ENCODE measurements at places on chromosomes 2 and 18.

GRCh38 chr2:1748741-1749488 is 4.6 kb upstream of the PXDN start:
- DNase-seq, result no peak

GRCh38 chr2:31541853-31542252 is 38.9 kb downstream of the SRD5A2 start:
- DNase-seq, result no peak

GRCh38 chr2:32005371-32005976 is 5.3 kb downstream of the MEMO1 start:
- DNase-seq, result no peak

DNA sequence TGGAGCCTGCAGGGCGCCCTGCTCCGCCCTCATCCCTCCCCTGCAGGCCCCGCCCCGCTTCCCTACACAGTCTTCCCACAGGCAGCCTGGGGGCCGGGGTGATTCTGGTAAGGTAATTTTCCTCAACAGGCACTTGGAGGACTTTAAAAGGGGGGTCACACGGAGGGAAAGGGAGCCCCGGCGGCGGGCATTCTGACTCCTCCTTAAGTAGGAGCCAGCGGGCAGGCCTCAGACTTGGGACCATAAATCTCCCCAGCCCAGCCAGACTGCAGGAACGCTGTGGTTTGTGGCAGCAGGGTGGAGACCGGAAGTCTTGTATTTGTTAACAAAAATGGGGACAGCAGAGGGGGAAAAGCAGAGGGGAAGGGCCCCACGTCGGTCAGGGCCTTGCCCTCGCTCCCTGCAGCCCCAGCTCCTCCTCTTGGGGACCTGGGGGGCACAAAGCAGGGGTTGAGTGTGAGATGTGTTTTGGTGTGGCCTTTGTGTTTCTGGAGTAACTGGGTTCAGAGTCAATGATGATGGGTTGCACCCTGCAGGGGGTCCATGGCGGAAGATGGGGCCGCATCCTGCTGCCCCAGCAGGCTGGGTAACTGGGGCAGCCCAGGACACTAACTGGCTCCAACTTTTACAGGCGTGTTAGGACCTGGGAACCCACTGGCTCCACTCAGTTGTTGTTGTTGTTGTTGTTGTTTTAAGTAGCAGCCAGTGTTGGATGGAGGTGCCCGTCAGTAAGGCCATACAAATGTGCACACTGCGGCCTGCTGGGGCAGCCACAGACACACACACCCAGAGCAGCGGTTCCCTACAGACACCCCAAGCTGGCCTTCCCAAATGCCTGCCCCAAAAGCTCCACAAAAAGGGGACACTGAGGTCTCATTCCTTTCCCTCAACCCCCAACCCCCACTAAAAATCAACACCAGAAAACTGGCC is 27.7 kb downstream of the SMAD7 start:
- no peak for DNase-seq

DNA sequence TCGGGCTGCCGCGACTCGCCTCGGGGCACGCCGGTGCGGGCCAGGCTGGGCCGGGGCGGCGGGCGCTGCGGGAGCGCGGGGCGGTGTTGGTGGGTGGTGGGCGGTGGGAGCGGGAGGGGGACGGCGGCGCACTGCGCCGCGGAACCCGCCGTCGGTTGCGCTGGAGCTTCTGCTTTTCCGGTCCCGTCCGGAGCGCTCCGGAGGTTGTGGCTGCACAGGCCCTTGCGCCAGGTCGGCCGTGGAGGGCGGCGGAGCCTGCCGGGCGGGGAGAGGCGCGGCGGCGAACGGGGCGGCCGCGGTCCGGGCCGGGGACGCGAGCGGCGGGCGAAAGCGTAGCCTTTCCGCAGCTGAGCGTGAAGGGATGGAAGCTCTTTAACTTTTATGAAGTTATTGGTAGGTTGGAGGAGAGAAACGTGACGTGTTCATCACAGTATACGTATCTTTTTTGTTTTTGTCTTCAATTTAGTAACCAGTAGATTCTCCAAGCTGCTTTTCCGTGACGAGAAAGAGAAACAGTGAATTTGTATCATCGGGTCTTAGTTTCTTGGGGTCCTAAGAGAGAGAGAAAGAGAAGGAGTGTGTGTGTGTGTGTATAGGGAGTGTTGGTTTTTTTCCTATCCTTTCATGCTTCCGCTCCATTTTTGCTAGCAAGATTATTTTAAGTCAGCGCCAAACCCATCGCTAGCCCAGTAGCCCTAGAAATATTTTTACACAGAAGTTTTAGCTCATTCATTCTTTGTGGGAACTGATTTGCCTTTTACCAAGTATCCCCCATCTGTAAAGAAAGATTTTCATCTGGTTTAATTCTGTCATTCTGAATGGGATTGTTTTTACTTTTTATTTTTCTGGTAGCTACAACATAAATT is 535 bp downstream of the ATG4B start:
- no peak for DNase-seq

DNA sequence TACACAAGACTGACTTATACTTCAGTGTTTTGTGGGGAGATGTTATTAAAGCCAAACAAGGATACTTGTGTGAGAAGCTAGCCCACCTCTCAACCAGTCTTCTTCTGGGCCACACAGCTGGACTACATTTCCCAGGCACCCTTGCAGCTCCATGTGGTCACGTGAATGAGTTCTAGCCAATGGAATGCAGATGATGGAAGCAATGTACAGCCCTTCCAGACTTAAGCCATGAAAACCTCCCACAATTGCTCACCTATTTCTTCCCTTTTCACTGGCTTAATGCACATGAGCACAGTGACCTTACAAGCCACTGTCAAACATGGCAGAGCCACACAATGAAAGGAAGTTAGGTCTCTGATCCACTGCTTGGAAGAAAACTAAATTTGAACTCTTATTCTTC is 20.4 kb upstream of the FEZ2 start:
- DNase-seq, result peak; percentile 23

GRCh38 chr18:39574897-39575296 is 2009.3 kb upstream of the CELF4 start:
- no peak for DNase-seq

DNA sequence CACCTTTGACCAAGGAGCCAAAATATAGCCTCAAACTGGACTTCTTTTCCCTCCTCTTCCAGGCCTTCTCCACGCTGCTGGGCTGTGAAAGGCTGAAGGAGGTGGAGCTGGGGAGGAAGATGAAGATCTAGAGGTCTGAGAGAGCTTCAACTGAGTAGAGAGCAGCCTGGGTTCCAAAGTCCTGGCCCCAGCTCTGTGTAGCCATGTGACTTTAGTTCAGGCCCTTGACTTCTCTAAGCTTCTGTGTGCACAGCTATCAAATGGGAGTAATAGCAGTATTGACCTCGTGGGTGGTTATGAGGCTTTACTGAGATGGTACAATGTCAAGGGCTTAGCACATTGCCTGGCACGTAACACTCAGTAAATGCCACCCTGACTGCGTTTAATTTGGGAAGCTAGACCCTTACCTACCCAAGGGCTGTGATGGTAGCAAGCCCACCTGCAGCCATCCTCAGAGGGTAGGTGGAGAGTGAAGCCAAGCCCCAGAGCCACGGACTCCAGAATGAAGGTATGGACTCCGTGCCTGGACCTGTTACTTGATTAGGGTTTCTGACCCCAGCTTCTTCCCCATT is 38.4 kb downstream of the SERTAD2 start:
- DNase-seq, result no peak

- DNase-seq, result no peak
Measured at GRCh38 chr2:70920367-70920715, 15.4 kb upstream of the ATP6V1B1 start.

DNA sequence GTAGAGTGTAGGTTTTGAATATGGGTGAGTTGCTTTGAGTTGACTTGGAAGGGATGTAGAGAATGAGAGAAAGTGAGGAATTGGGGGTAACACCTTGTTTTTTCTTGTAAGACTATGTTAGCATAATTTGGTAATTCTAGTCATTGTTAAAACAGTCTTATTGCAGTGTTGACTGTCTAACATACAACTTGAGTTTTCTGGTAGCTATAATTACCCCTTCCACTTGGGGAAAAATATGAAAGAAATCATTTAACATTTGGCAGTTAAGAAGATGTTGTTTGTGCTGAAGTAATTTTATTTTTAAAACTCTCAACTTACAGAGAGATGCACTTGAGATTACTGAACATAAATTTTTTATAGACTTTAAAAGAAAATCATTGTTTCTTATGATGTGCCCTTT is 108.2 kb downstream of the COMMD1 start:
- DNase-seq, result no peak

DNA sequence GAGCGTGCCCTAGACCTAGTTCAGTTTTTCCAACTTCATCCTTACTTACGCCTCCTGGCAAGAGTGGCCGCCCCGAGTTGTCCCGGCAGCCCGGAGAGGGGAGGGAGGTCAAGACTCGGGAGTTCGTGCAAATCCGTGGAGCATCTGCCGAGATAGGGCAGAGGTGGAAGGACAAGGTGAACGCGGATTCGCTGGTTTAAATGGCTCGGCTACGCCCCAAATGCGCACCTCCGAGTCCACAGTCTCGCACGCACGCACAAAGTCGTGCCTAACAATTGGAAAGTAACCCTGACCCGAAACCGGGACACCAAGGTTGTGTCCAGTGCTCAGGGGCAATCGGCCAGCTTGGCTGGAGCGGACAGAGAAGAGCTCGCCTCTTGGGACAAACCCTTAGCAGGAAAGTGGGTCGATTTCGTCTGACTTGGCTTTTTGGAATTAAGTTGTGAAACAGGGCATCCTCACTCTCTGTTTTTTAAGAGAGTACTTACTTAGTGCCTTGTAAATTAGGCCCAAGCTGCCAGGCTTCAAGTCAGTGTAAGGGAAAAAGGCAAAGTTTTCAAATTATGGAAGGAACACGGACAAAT is 726 bp upstream of the SS18 start:
- no peak for DNase-seq

DNA sequence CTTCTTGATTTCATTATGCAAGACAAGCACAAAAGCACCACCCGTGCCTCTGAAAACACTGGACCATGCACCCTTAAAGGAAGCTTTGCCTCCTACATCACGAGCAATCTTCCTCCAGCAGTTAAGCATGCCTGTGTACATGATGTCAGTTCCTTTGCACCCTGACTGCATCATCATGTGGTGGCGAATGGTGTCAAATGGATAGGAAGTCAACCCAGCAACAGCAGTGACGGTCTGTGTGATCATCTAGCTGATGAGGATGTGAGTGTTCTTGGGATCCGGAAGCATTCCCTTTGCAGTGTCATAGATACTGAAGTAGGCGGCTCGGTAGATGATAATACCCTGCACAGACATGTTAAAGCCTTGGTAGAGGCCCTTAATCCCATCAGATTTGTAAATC is 240.7 kb upstream of the FAM98A start:
- no peak for DNase-seq

GRCh38 chr2:18441583-18441982 is 118.9 kb downstream of the RDH14 start:
- DNase-seq, result no peak

DNA sequence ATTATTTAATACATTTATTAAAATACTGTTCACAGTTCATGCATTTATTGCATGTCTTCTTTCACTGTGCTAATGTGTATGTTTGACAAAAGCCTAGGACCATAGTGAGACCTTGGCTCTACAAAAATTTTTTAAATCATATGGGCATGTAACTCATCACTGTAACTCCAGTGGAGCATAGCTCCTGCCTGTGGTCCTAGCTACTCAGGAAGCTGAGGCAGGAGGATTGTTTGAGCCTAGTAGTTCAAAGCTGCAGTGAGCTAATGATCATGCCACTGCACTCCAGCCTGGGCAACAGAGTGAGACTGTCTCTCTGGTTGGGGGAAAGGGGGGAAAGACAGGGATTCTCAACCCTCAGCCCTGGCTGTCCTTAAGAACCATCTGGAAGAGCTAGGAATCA is 137.8 kb downstream of the PRKCE start:
- no peak for DNase-seq
